ENCODE measurements at places on chromosomes 13 and 19.

DNA sequence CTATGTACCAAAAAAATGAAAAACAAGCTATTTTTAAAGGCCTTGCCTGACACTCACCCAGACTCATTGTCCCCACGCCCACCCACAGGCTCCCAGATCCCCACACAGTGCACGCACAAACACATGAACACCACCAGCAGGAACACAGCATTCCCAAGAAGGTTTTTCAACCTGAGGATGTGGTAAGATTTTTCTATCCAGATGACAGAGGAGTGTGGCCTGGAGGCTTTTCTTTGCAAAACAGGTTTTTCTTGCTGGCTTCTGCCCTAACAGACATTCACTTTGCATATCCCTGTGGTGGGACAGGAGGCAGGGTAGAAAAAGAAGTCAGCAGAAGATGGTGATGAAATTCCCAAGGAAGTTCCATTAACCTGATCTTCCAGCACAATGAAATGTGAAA, 97.8 kb downstream of the KLF12 start:
- no peak for DNase-seq

DNA sequence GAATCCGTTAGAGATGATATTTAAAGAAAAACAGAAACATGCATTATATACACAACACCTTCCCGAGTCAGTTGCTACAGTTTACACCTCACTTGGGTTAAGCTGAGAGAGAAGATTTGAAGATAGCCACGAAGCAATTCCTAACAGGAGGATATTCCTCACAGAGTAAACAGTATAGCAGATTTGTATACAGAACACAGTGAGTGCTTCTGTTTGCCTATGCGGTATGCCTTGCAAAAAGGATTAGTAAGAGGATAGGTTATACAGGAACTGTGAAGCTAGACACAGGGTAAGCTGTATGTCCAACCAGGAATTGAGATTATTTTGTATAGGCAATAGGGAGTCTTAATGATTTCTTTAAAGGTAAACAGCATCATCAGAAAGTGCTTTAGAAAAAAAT, 471.8 kb downstream of the LIG4 start:
- no peak for DNase-seq

DNA sequence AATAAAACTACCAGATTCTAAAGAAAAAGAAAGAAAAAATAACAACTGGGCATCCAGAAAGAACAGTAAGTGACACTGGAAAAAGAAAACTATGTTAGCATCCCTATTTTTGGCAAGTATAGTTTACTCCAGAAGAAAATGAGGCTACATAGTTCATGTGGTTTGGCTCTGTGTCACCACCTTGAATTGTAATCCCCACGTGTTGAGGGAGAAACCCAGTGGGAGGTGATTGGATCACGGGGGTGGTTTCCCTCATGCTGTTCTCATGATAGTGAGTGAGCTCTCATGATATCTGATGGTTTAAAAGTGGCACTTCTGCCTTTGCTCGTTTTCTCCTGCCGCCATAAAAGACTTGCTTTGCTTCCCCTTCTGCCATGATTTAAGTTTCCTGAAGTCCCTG, 76.9 kb downstream of the ITGBL1 start:
- no peak for DNase-seq

DNA sequence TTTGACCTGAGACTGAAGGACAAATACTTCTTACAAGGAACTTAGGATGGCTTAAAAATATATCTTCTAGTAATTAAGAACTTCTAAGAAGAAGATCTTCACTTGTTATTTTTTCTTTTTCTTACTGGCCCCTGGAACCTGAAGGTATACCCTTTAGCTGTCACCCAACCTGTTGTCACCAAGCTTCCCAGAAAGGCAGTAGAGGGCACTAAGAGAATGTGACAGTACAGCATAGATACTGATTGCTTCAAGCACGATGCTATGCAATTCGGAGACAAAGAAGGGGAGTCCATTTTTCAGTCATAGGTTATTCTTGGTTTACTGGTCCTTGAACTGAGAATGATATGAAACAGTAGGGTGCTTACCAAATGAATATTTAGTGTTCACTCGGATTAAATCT, 208.3 kb upstream of the PCDH9 start:
- DNase-seq, result no peak

- no peak for DNase-seq
Observed at GRCh38 chr13:31947506-31947905, 84.1 kb upstream of the FRY start.

- DNase-seq, result no peak
Observed at GRCh38 chr19:42313096-42313839, at the start of gene TMEM145. TSS of gene TMEM145 (plus strand) at chr19:42313309. CDS start at chr19:42313377, 68 bp downstream.

- no peak for DNase-seq
Observed at GRCh38 chr13:35830850-35831450, 300.2 kb downstream of the DCLK1 start.

- DNase-seq, result no peak
Observed at GRCh38 chr13:113638173-113638746, 19.7 kb downstream of the ATP4B start.
